ENCODE measurements at places on chromosomes 13 and 19.

- DNase-seq, result no peak
These were observed 461 bp upstream of the HSPB6 start for GRCh38 chr19:35757231-35757748.

DNA sequence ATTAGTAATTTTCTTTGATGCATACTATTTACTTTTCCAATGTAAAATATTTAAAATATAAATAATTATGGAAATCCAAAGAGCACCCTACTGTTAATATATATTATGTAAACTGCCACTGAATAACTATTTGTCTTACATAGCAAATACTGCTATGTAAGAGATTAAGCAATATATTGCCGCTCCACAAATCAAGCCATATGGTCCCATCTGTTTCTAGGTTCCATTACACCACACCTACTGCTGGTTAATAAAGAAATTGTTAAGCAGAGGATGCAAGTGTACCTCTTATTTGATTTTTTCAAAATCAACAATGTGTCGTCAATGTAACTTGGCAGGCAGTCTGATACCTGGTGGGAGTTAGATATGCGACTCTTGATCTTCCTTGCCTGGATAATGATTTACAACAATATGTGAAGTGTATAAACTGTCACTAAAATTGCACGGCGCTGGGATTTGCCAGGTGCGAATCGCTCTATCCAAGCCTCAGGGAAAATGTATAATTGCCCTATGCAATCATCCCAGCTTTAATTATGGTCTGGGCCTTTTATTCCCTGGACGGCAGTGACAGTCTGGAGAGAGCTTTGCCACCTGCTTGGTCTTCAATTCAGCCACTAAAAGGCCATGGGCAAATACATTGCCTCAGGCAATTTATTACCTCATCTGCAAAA is 16.0 kb downstream of the SMAD9 start:
- no peak for DNase-seq

DNA sequence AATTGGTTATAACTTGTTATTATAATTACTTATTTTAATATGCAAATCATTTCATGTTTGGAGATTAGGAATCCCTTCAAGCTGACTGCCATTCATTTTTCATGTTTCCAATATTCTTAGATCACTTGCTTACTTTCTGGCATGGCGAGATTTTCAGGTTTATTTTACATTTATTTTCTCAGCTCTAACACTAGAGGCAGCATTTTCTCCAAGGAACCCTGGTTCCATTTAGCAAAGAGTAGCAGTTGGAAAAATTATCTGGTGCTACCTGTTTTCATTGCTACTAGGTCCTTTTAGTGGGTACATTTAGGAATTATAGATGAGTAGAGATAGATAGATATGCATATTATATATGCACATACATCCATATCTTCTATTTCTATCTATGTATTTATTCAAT is 90.9 kb upstream of the TRPC4 start:
- DNase-seq, result no peak

DNA sequence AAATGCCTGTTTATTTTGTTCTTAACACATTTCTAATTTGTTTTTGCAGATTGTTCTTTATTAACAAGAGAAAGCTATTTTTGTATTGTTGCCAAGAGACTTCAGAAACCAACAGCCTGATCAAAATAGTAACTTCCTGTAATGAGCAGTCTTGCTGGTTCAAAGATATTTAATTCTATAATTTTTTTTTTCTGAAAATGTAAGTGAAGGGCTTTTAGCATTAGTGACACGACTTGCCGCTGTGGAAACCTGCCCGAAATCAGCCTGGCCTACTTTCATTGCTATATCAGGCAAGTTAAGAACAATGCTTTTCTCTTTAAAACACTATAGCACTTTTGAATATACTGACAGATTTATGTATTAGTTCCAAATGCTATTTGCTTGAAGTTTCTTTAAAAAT is 374.3 kb downstream of the EFNB2 start:
- DNase-seq, result no peak

DNA sequence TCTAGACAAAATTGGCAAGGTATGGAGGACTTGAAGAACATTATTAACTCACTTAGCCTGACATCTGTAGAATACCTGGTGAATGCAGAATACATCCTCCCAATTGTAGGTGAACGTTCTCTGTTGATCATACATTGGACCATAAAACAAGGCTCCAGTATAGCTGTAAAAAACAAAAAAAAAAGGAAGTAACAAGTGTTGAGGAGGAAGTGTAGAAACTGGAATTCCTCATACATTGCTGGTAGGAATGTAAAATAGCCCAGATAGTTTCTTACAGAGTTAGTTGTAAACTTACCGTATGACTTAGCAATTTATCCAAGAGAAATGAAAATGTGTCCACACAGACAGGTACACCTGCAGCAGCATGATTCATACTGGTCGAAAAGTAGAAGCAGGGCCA is 44.8 kb downstream of the TSSK6 start:
- DNase-seq, result no peak

DNA sequence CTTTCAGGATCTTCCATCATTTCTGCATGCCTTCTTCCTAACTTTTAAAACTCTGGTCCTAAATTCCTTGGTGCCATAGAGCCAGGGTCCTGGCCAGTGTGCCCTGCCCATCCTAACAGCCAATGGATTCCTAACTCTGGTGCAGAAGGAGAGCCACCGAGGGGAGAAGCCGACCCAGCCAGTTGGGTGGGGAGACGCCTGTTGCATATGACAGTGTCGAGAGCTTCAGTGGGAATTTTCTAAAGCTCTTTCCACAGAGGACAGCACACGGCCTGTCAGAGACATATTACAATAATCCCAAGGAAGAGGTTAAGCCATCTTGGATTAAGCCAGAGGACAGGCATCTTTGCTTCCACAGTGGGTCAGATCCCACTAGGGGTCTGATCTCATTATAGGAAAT is 180.4 kb downstream of the ZNF536 start:
- no peak for DNase-seq

DNA sequence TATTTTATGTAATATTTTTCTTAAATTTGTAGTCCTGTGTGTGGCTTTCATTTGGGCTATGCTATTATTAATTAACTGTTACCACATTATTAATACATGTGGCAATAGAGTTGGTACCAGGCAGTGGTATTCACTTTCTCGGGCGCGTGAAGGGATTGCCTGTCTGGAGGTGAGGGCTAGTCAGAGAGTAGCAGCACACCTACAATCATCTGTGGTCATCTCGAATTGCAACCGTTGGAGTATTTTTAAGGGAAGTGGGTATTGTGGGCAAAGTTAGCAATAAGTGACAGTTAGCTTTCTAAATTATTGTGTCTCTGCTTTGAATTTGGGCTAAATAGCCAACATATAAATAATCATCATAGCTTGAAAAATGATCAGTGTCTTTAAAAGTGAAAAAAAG is 20.0 kb upstream of the GPR18 start:
- DNase-seq, result no peak
